AG04450 (cell line): ENCODE measurements at places on chromosomes 4 and X. TPM values are rescaled to one million over a fixed set of nuclear protein-coding genes. Genes with fewer than 3 reads are reported as not detected.

Gene GAGE13
- polyA plus RNA-seq, result not detected in 2 replicates

Gene PNMA6A
- 0.15 and 0.30 TPM in 2 replicates for polyA plus RNA-seq

Gene MAGEA8
- polyA plus RNA-seq, result not detected in 2 replicates

Gene CENPVL2
- not detected in 2 replicates for polyA plus RNA-seq

Gene KIAA1210
- polyA plus RNA-seq, result not detected in 2 replicates

Gene OTC
- polyA plus RNA-seq, result not detected in 2 replicates

Gene DUX4
- not detected in 2 replicates for polyA plus RNA-seq

Gene MECP2
- polyA plus RNA-seq, result 12.4 and 12.8 TPM in 2 replicates

Gene SPANXA2
- not detected in 2 replicates for polyA plus RNA-seq

Gene CT45A3
- not detected in 2 replicates for polyA plus RNA-seq

Gene HMGB3
- polyA plus RNA-seq, result 17.9 and 21.1 TPM in 2 replicates

Gene NXF2B
- polyA plus RNA-seq, result not detected in 2 replicates

Gene KIF4A
- 6.4 and 8.8 TPM in 2 replicates for polyA plus RNA-seq

Gene NPY2R
- polyA plus RNA-seq, result not detected in 2 replicates

Gene SPACA5
- polyA plus RNA-seq, result not detected in 2 replicates

Gene CPLX1
- 0.11 TPM in 1 of 2 replicates, not detected in the other for polyA plus RNA-seq

Gene VSIG4
- not detected in 2 replicates for polyA plus RNA-seq

Gene HMX1
- not detected in 2 replicates for polyA plus RNA-seq

Gene PYURF
- 50.5 and 65.7 TPM in 2 replicates for polyA plus RNA-seq

Gene CXCL13
- not detected in 2 replicates for polyA plus RNA-seq

Gene FAT4
- 15.4 and 18.0 TPM in 2 replicates for polyA plus RNA-seq

Gene CXCL11
- polyA plus RNA-seq, result 0.05 and 0.09 TPM in 2 replicates

Gene TMEM271
- not detected in 2 replicates for polyA plus RNA-seq

Gene PGM2
- 17.6 and 24.1 TPM in 2 replicates for polyA plus RNA-seq

Gene CCDC120
- polyA plus RNA-seq, result 0.83 and 1.0 TPM in 2 replicates

Gene SSX2B
- not detected in 2 replicates for polyA plus RNA-seq

Gene TASL
- not detected in 2 replicates for polyA plus RNA-seq

Gene BEX1
- 0.26 and 0.66 TPM in 2 replicates for polyA plus RNA-seq

Gene GUCY1A1
- 1.5 and 1.9 TPM in 2 replicates for polyA plus RNA-seq

Gene GALNTL6
- 0.02 TPM in 1 of 2 replicates, not detected in the other for polyA plus RNA-seq

Gene NWD2
- polyA plus RNA-seq, result not detected in 2 replicates

Gene SPARCL1
- polyA plus RNA-seq, result not detected in 2 replicates

Gene SH3D19
- 30.1 and 32.6 TPM in 2 replicates for polyA plus RNA-seq

Gene XAGE1A
- not detected in 2 replicates for polyA plus RNA-seq

Gene S100P
- 0.40 TPM in 1 of 2 replicates, not detected in the other for polyA plus RNA-seq

Gene NRK
- polyA plus RNA-seq, result 2.2 and 2.8 TPM in 2 replicates

Gene GAGE2A
- not detected in 2 replicates for polyA plus RNA-seq

Gene USP51
- polyA plus RNA-seq, result 0.96 and 1.4 TPM in 2 replicates

Gene CT47C1
- not detected in 2 replicates for polyA plus RNA-seq

Gene TLR1
- 0.88 and 0.93 TPM in 2 replicates for polyA plus RNA-seq
